ENCODE measurements at places on chromosomes 13 and 19.

DNA sequence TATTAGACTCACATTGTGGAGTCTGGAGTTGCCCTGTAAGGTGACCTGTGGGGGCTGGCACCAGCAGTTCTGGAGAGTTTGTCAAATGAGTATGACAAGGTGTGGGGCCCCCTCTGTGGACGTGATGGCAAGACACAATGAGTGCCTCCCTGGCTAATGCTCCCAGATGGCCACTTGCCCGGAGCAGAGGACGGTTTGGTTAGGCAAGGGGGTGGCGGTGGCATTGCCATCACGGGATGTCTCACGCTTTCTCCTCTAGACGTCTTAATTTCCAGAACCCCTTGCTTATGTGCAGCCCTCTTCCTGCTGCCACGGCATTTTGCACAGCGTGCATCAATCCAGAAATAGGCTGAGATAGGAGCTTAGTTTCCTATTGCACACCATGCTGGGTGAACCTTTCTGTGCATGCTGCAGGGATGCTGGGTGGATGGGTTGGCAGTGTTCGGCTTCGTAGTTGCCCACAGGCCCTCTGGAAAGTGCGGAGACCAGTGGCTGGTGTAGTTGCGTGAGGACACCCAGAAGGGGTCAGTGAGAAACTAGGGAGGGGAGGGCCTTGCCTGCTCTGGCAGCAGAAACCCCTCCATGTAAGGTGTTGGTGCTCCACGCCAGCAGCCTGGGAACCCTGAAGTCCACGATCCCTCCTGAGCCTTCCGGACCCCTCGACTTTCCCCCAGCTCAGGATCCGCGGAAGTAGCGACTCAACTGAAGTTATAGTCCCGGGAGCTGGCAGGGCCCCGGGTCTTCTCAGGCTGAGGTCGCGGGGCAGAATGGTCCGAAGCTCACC is 18.1 kb upstream of the LRP3 start:
- peak; percentile 41 for DNase-seq

- DNase-seq = peak; percentile 43
These were observed 5.0 kb downstream of the KLK4 start for GRCh38 chr19:50906217-50906616.

- DNase-seq = peak; percentile 87
These were observed 638 bp downstream of the ADGRE5 start for GRCh38 chr19:14381689-14382474.

- no peak for DNase-seq
These were observed 2.1 kb upstream of the LAIR1 start for GRCh38 chr19:54366811-54367210.

- DNase-seq = peak; percentile 39
These were observed 4.9 kb downstream of the CSNK1G2 start for GRCh38 chr19:1945899-1946298.

GRCh38 chr19:40523322-40524047 is 53.2 kb upstream of the SHKBP1 start:
- DNase-seq = peak; percentile 62

DNA sequence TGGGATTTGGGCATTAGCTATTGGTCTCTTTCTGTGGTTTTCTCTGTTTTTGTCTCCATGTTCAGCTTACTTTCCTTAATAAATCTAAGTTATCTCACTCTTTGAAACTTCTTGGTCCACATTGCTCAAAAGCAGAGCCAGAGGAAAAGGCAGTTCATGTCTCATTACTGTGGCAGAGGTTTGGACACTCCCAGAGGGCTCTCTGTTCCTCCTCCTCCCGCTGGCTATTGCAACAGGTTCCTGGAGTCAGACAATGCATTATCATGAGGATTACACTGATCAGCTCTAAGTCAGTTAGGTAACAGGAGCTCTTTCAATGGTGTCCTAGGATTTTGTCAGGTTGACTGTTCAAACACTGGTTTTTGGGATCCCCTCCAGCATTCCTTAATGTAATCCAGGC is 298.8 kb downstream of the NDFIP2 start:
- no peak for DNase-seq

- no peak for DNase-seq
These were observed 17.2 kb downstream of the SAFB2 start for GRCh38 chr19:5605362-5605761.

DNA sequence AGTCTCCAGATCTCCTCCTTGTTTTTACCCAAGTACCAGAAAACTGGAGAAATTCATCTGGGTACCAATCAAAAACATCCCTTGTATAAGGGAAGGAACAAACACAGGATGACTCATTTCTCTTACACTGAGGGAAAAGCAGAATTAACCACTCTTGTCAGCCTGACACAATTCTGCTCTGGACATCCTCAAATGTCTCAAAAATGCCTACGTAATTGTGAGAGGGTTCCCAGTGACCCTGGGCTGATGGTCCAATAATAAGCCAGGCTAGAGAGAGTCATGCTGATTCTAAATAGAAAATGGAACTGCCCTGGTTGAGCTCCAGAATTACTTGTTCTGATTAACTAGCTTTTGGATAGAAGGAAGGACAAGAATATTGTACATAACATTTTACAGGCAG is 14.5 kb downstream of the ZNF708 start:
- no peak for DNase-seq

GRCh38 chr13:22455036-22455435 is 725.7 kb upstream of the SGCG start:
- DNase-seq = no peak

DNA sequence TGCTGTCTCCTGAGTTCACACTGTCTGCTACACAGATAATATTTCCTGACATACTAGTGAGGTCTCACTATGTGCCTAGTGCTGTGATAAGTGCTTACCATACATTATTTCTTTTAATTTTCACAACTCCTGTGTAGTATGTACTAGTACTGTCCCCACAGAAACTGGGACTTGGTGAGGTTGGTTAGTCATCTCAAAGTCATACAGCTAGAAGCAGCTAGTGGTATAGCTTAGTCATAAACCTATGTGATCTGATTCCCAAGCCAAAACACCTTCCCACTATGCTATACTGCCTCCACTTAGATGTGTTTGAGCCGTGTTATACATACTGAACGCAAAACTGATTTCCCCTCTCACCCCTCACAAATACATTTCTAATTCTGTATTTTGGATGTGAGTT is 10.5 kb downstream of the MTMR6 start:
- DNase-seq = no peak

- DNase-seq = no peak
These were observed 1.9 kb downstream of the MAP1S start for GRCh38 chr19:17721111-17721628.

- no peak for DNase-seq
These were observed 677 bp upstream of the LRCH1 start for GRCh38 chr13:46552303-46552682.

DNA sequence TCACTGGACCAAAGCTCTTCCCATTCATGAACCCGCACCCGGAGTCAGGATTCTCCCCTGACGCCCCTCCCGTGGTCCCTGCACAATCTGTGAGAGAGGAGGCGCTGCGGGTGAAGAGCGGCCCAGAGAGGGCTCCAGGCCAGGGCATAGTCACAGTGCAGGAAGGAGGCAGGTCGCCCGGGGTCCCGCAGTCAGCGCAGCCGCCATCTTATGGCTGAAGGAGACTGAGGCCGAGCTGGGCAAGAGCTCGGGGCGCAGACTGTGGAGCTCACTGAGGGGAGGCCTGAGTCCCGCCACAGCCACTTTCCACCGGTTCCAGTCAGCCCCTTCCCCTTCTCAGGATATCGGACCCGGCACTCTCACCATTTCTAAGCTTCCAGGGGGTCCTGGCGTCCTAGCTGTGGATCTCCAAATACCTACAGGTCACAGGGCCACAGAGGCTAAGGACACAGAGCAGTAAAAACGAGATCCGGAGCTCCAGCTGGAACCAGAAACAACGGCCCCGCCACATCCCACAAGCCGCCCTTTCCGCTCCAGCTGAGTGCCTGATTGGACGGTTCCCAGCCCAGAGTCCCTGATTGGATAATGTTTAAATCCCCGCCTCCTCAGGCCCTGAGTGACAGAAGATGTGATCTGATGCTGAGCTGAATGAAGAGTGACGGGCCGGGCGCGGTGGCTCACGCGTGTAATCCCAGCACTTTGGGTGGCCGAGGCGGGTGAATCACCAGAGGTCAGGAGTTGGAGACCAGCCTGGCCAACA is at the start of gene ZNF99:
ZNF99 (minus strand) TSS at position 501 of the 760 bp plus-strand sequence; CDS start at position 366, 135 bp downstream.
- no peak for DNase-seq

DNA sequence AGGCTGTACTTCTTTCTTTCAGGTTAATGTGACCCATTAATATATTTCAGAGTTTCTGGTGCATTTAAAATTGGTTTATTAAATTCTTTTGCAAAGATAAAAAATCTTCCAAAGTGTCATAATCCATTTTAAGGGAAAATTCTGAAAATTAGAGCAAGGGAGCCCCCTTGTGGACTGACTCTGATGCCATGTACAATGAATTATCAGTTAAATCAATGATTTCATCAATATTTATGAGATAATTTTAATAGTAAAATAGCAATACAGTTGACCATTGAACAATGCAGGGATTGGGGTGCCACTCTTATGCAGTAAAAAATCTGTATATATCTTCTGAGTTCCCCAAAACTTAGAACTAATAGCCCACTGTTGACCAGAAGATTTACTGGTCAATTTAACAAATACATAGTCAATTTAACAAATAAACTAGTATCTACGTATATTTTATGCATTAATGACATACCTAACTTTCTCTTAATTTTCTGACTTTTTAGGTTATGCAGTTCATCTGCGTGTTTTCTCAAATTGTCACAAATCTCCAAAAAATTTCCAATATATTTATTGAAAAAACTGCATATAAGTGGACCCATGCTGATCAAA is 479.1 kb upstream of the MIR17HG start:
- no peak for DNase-seq

DNA sequence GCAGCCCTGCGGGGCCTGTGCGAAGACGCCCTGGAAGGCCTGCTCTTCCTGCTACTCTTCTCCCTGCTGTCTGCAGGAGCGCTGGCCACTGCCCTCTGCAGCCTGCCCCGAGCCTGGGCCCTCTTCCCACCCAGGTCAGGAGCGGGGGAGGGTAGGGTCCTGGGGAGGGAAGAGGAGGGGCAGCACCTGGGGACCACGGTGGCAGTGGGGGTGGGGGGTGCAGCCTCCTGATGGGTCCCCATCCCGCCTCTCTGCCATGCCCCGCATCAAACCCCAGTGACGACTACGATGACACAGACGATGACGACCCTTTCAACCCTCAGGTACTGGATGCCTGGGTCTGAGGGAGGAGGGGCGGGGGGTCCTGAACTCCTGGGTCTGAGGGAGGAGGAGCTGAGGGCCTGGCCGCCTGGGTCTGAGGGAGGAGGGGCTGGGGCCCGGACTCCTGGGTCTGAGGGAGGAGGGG is 13.4 kb upstream of the LENG8 start:
- DNase-seq = no peak

- no peak for DNase-seq
These were observed 168.3 kb downstream of the COL4A1 start for GRCh38 chr13:110138700-110139036.

Measured in activated CD4-positive, alpha-beta memory T cell treated with anti-CD3 and anti-CD28 coated beads, Interleukin-2, amount 10 ng/mL, durations not matched to agents 7 days and 5 days (primary cell).